DMS79 treated with DMSO at 0.1 percent for 48 hours (cell line): ENCODE measurements at places on chromosomes 3 and 15.

DNA sequence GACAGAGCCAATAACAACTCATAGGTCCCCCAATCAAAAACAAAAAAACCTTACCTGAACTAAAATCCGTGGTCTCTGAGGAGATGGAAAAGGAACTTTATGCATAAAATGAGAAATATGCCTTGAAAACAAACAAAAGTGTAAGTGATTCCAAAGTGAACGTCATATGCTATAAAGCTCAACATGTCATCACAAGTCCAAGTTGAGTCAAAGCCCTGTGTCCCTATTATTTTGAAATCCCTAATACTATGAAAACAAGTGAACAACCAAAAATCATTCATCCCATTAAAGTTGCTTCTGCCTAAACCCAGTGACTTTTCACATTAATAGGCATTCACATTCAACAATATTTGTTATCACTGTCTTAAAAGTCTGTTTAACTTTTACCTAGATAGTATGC lies 59.4 kb downstream of the DENND4A start:
- DNase-seq, result no peak

DNA sequence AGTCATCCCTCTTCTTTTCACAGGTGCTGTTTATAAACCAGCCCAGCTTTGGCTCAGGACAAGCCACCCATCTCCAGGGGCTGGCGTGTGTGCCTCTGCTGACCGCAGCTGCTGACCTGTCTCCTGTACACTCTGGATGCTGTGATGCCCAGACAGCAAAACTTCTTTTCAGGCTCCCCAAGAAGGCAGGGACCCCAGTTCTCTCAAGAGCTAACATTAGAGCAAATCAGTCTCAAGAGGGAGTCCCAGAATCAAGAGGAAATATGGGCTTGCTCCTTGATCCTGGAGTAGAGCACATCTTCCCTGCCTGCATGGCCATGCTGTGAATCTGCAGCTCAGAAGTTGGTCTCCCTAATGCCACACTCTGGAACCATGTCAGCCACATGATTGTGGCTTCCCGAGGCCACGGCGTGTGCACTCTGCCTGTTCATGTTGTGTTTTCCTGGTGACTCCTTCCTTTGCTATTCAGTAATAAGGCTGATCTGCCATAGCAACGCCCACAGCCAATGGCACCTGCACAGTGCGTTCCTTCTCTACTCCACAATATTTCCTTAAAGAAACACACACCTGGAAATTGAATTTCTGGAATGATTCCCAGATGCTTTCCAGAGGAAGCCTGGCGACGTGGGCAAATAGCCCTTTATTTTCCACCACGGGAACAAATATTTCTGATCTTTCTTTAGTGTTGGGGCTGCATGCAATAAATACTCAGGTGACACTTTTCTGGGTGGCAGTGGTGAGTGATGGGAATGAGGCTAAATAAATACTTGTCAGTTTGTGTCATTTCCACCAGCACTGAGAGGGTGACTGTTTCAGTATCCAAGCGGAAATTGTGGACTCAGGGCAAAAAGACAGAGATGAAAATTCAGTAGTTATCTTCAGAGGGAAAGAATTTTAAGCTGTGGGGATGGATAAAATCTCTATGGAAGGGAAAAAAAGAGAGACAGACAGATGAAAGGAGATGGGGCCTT lies 21.9 kb upstream of the THSD4 start:
- DNase-seq, result no peak

DNA sequence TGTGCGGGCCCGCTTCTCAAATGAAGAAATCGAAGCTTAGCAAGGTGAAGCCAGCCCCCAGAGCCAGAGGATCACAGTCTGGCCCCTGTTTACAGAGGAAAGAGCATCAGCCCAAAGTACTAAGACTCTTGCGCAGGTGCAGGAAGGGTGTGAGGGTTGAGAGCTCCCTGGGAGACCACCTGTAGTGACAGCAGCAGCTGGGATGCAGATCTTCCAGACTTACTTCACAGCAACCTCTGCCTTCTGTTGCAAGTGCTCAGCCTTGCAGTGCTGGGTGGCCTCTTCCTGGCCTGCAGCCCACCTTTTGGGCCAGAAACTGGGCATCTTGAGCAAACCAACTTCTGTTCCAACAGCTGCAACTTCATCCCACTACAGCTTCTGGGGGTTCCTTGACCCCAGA lies 19.7 kb downstream of the SPATA12 start:
- DNase-seq, result peak; percentile 19

GRCh38 chr3:185280572-185281365 lies 26.9 kb upstream of the EHHADH start:
- peak; percentile 15 for DNase-seq

DNA sequence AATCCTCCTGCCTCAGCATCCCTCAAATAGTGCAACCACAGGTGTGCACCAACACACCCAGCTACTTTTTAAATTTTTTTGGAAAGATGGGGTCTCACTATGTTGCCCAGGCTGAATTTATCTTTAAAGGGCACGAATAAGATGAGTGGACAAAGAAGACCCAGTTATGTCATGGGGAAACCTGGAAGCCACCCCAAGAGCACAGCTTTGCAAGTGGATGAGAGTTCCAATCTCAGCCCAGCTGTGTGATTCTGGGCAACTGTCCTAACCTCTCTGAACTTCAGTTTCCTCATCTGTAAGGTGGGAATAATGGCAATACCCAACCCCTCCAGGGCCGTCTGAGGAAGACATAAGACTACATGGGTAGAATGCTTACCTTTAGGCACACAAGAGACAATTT lies 32.2 kb downstream of the DNAJB8 start:
- DNase-seq, result no peak
